Natural killer cell treated with Interleukin-12 subunit alpha and Interleukin-12 subunit beta and Interleukin-15 and Interleukin-18, amount 100 ng/mL, for 72 hours (primary cell): ENCODE measurements at places on chromosomes 6 and 20.

DNA sequence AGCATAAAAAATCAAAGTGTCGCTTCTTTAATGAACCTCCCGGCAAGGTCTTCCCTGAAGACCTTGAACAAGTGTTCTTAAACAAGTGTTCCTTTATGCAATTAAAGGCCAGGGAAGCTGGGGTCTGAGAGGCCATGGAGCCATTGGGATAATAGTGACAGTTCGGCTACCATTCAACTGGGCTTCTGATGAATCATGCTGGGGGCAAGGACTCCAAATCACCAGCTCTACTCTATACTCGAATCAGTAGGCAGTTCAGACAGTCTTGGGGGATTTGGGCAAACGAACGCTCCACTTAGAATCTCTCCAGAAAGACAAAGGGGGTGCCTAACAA, 34.7 kb upstream of the EZR start:
- no peak overlapping the region for H3K27ac ChIP-seq
- H3K36me3 ChIP-seq, result no peaks in the 10 kb centered on the region
- H3K27me3 ChIP-seq, result no peaks in the 10 kb centered on the region
- peaks cover 18% of the 10 kb centered on the region for H3K4me1 ChIP-seq
- no peak for DNase-seq
- no peak overlapping the region for H3K4me3 ChIP-seq

DNA sequence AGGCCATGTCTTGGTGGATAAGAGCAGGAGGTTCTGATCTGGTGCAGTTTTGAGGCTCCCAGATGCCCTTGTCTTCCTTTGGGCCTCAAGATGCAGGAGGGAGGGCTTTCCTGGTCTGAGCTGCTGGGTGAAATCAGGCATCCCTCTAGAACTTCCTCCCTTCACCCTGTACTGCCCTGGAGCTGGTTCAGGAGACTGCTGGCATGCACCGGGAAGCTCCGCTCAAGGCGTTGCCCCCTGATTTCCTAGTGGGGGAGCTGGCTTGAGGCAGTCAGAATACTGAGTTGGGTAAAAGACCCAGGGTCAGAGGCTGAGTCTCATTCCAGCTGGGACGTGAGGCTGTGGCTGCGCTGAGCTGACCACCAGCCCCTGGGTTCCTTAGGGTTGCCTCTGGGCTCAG, 12.0 kb downstream of the PHACTR3 start:
- DNase-seq, result no peak
- no peak overlapping the region for H3K27ac ChIP-seq
- peaks cover 20% of the 10 kb centered on the region for H3K27me3 ChIP-seq
- no peaks in the 10 kb centered on the region for H3K36me3 ChIP-seq
- no peak overlapping the region for H3K4me3 ChIP-seq

- no peaks in the 10 kb centered on the region for H3K4me1 ChIP-seq
- no peak overlapping the region for H3K27ac ChIP-seq
- DNase-seq, result no peak
- H3K4me3 ChIP-seq, result no peak overlapping the region
Observed at GRCh38 chr6:33993091-33993490, 152.8 kb downstream of the GRM4 start.

GRCh38 chr6:166430269-166430668, 47.5 kb upstream of the MPC1 start:
- H3K27ac ChIP-seq, result no peak overlapping the region
- peak; percentile 40 for DNase-seq

DNA sequence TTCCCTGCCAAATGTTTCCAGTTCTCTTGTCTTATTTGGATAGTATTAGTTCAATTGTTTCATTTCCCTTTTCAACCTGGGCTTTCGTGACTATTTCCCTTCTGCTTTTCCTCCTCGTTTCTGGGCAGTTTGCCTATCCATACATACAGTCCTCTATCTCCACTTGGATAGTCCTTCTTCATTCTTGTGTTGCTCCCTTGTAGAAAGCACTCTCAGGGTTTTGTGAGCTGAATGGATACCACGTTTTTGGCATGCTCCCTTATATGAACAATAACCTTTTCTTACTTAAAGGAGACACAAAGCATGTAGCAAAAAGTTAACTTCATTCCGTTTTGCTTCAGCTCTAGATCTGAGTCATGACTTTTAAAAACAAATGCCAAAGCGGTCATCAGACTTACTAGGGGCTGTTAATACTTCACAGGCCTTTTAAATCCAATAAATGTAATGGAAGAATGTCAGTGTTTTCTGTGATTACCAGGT, 16.6 kb downstream of the CRYBG1 start:
- no peak overlapping the region for H3K27ac ChIP-seq
- no peak for DNase-seq
- H3K27me3 ChIP-seq, result peaks cover 18% of the 10 kb centered on the region
- H3K4me3 ChIP-seq, result no peak overlapping the region
- H3K4me1 ChIP-seq, result no peaks in the 10 kb centered on the region

DNA sequence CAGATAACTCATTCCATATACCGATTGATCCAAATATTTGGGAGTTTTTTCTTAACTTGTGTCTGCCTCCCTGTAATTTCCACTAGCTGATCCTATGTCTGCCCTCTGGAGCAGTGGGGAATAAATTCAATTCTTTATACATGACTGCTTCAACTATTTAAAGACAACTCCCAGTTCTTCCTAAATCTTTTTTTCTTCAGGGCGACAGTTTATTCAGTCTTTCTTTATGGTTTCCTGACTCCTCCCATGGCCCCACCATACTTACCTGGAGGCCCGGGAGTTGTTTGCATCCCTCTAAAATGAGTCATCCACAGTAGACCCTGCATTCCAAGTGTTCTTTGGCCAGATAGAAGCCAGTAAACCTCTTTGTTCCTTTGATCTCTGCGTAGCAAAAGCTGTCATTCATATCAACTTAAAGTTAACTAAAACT, 73.6 kb downstream of the LCA5 start:
- DNase-seq, result no peak
- no peak overlapping the region for H3K4me3 ChIP-seq
- H3K4me1 ChIP-seq, result no peaks in the 10 kb centered on the region
- no peaks in the 10 kb centered on the region for H3K36me3 ChIP-seq
- peaks cover 5% of the 10 kb centered on the region for H3K27me3 ChIP-seq

GRCh38 chr6:37531026-37531425, 31.3 kb upstream of the CCDC167 start:
- no peak for DNase-seq
- peaks cover 8% of the 10 kb centered on the region for H3K4me1 ChIP-seq
- no peak overlapping the region for H3K27ac ChIP-seq
- no peak overlapping the region for H3K4me3 ChIP-seq

GRCh38 chr6:110185879-110186278, 5.7 kb downstream of the CDC40 start:
- peaks cover 10% of the 10 kb centered on the region for H3K4me1 ChIP-seq
- no peaks in the 10 kb centered on the region for H3K27me3 ChIP-seq
- DNase-seq, result no peak
- no peaks in the 10 kb centered on the region for H3K36me3 ChIP-seq
- H3K27ac ChIP-seq, result peak overlapping the region; percentile 62

DNA sequence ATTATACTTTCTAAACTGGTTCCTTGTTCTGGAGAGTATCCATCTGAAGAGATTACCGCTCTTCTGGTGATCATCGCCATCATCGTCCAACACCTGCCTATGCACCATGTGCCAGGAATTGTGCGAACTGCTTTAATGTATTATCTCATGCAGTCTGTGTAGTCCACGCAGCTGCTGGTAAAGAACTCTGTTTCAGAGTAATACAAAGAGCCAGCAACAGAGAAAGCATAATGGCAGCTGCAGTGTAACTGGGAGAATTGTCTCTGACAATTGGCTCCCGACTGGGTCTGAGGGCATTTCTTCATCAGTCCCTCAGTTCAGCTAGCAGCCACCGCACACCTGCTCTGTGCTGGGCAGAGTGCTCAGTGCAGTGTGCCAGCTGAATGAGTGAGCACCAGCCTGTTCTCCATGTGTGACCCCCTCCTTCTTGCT, 383.4 kb downstream of the GRIK2 start:
- H3K4me1 ChIP-seq, result no peaks in the 10 kb centered on the region
- no peak for DNase-seq
- no peaks in the 10 kb centered on the region for H3K27me3 ChIP-seq
- H3K4me3 ChIP-seq, result no peak overlapping the region
- no peak overlapping the region for H3K27ac ChIP-seq

DNA sequence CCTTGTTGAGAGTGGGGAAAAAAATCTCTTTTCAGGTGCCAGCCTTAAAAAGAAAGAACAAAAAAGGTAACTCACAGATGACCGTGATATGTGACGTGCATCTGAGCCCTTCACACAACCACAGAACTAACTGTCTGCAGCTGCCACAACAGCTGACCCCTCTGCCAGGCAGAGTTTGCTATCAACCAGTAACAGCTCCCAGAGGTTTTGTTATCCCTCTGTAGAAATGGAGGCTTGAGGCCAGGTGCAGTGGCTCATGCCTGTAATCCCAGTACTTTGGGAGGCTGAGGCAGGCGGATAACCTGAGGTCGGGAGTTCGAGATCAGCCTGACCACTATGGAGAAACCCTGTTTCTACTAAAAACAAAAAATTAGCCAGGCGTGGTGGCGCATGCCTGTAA, 42.8 kb downstream of the SLC52A3 start:
- H3K36me3 ChIP-seq, result no peaks in the 10 kb centered on the region
- no peak overlapping the region for H3K27ac ChIP-seq
- peaks cover 42% of the 10 kb centered on the region for H3K27me3 ChIP-seq
- DNase-seq, result no peak
- H3K4me3 ChIP-seq, result no peak overlapping the region
- no peaks in the 10 kb centered on the region for H3K4me1 ChIP-seq

GRCh38 chr6:6494677-6495076, 93.8 kb upstream of the LY86 start:
- H3K27ac ChIP-seq, result no peak overlapping the region
- H3K27me3 ChIP-seq, result peaks cover 10% of the 10 kb centered on the region
- H3K4me1 ChIP-seq, result peaks cover 11% of the 10 kb centered on the region
- H3K36me3 ChIP-seq, result no peaks in the 10 kb centered on the region

- no peak for DNase-seq
- H3K27ac ChIP-seq, result peak overlapping the region; percentile 15
- H3K36me3 ChIP-seq, result no peaks in the 10 kb centered on the region
- H3K4me1 ChIP-seq, result peaks cover 32% of the 10 kb centered on the region
Observed at GRCh38 chr6:112281821-112282615, 27.7 kb upstream of the LAMA4 start.

- H3K36me3 ChIP-seq, result no peaks in the 10 kb centered on the region
- DNase-seq, result no peak
- no peaks in the 10 kb centered on the region for H3K4me1 ChIP-seq
- no peak overlapping the region for H3K27ac ChIP-seq
- H3K4me3 ChIP-seq, result no peak overlapping the region
- H3K27me3 ChIP-seq, result peaks cover 38% of the 10 kb centered on the region
Observed at GRCh38 chr20:53276143-53276542, 304.0 kb downstream of the TSHZ2 start.

- no peak overlapping the region for H3K27ac ChIP-seq
- DNase-seq, result no peak
- H3K4me3 ChIP-seq, result no peak overlapping the region
- peaks cover 24% of the 10 kb centered on the region for H3K27me3 ChIP-seq
- no peaks in the 10 kb centered on the region for H3K36me3 ChIP-seq
Observed at GRCh38 chr6:25660512-25660911, 8.5 kb downstream of the SCGN start.

DNA sequence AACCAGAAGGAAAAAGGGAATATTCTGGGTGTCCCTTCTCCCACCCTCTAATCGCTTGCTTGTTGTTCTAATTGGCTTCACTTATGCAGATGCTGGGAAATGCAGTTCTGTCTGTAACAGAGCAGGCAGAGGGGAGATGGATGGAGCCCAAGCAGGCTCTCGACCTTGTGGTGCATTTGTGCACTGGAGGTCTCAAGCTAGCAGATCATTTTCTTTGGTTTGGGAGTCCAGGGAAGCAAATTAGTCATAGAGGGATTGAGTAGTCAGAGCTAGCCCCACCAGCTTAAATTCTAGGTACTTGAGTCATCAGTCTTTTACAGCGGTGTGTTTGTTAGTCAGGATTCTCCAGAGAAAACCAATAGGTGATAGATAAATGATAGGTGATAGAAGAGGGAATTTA, 234.7 kb upstream of the ECI2 start:
- H3K36me3 ChIP-seq, result no peaks in the 10 kb centered on the region
- DNase-seq, result no peak
- no peak overlapping the region for H3K4me3 ChIP-seq
- no peak overlapping the region for H3K27ac ChIP-seq
- peaks cover 8% of the 10 kb centered on the region for H3K27me3 ChIP-seq

- no peak overlapping the region for H3K27ac ChIP-seq
- no peaks in the 10 kb centered on the region for H3K4me1 ChIP-seq
- no peaks in the 10 kb centered on the region for H3K27me3 ChIP-seq
- H3K4me3 ChIP-seq, result no peak overlapping the region
Observed at GRCh38 chr6:168124921-168125320, 45.9 kb upstream of the FRMD1 start.

DNA sequence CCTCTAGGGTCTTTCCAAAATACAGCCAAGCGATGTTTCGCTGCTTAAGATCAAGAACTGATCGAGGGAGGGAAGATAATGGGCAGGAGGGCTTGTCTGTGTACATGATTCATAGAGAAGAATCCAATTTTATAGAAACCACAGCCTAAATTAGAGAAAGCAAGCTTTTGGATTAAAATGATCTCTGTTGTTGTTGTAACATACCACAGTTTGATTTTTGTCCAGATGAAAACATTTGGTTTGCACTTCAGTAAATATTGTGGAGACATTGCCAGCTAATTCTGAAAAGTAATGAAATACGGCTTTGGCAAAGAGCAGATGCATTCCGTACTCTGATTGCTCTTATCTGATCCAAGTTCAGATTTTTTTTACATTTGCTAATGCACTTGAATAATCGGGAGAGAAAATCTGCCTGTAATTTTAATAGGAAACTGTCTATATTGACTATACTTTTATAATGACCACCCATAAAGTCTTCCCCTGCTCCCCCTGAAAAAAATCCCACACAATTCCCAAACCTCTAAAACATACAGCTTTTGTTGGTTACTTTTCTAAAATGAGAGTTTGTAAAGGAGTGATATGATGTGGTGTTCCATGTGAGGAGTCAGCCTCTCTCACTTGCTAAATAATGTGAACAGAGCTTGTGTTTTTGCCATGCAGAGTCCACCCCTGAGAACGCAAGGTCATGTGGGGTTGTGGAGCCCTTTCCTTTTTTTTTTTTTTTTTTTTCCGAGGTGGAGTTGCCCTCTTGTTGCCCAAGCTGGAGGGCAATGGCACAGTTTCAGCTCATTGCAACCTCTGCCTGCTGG, 199.9 kb downstream of the DTNBP1 start:
- H3K36me3 ChIP-seq, result no peaks in the 10 kb centered on the region
- H3K27ac ChIP-seq, result no peak overlapping the region
- no peaks in the 10 kb centered on the region for H3K27me3 ChIP-seq
- DNase-seq, result no peak
- H3K4me3 ChIP-seq, result no peak overlapping the region
- H3K4me1 ChIP-seq, result peaks cover 56% of the 10 kb centered on the region

GRCh38 chr6:16006681-16007080, 122.2 kb upstream of the MYLIP start:
- no peak overlapping the region for H3K27ac ChIP-seq
- no peak overlapping the region for H3K4me3 ChIP-seq
- H3K36me3 ChIP-seq, result no peaks in the 10 kb centered on the region
- H3K4me1 ChIP-seq, result no peaks in the 10 kb centered on the region

GRCh38 chr6:126926926-126927325, 191.5 kb upstream of the RSPO3 start:
- no peaks in the 10 kb centered on the region for H3K36me3 ChIP-seq
- H3K27ac ChIP-seq, result no peak overlapping the region
- no peaks in the 10 kb centered on the region for H3K4me1 ChIP-seq
- no peaks in the 10 kb centered on the region for H3K27me3 ChIP-seq

- H3K4me3 ChIP-seq, result no peak overlapping the region
- no peaks in the 10 kb centered on the region for H3K36me3 ChIP-seq
- DNase-seq, result no peak
- H3K27me3 ChIP-seq, result peaks cover 18% of the 10 kb centered on the region
Observed at GRCh38 chr20:44126445-44126844, 60.5 kb downstream of the JPH2 start.

GRCh38 chr6:105926318-105926717, 159.8 kb upstream of the PRDM1 start:
- no peak overlapping the region for H3K27ac ChIP-seq
- H3K27me3 ChIP-seq, result peaks cover 23% of the 10 kb centered on the region
- peaks cover 5% of the 10 kb centered on the region for H3K36me3 ChIP-seq
- peaks cover 5% of the 10 kb centered on the region for H3K4me1 ChIP-seq
